Fibroblast of the conjunctiva (primary cell): ENCODE measurements at places on chromosomes 4 and X.

DNA sequence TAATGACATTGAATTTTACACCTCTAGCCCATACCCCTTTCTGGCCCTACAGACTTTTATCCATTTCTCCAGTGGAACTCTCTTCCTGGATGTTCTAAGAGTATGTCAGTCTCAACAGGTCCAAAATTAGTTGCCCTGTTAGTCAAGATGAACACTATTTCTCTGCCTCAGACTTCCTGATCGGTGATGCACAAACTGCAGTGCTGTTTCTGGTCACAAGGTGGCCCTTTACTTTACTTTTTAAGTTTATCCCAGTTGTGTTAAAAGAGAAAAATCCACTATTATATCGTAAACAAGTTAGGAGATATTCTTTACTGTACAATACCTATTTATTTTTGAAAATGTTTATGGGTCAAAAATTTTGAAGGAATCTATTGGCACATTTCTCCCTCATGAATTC lies 13.1 kb downstream of the TCEAL7 start:
- peak; percentile 39 for DNase-seq

DNA sequence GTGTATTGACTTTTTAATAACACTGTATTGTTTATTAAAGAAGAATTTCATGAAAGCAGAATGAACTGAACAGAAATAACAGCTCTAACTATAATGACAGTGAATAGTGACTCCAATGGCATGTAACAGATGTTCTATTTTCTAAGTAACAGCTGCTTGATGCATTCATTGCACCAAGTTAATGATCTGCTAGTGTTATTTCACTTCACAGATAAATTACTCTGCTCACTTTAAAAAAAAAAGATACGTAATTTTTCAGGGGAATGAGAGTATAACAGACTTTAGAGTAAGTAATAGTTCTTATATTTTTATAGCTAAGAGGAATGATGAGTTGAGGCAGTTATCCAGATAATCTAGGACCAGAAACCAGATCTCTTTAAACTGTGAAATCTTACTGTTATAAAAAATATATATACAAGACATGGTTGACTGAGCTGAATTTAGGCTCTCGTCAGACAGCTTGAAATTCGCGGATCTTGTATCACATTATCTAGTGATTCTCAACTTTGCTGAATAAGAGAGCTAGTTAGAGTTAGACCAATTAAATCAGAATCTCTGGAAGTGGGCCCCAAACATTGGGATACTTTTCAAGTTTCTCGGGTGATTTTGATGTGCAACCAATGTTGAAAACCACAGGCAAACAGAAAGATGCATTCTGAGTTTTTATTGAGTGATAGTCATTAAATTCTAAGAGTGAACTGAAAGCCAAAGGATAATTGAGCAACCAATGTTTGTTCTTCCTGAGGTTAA lies 840.7 kb downstream of the DMD start:
- DNase-seq: no peak

DNA sequence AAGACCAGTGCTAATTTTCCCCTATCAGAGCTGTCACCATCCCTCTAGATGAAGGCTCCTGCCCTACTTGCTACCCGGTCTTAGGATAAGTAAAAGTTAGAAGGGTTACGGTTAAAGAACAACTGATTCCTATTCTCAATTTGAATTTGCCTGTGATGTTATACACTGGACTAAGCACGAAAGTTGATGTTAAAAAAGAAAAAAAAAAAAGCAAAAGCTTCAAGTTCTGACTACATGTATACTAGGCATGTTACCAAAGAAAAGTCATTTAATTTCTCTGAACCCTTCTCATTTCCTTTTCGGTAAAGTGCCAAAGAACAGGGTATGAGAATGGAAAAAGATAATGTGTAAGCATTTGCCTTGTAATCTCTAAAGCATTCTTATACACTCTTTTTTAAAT lies 1.4 kb upstream of the PPID start:
- no peak for DNase-seq

GRCh38 chrX:132639446-132639845 lies 150.6 kb upstream of the MBNL3 start:
- no peak for DNase-seq
